HS-27A (cell line): ENCODE measurements at places on chromosomes 13 and 19.

DNA sequence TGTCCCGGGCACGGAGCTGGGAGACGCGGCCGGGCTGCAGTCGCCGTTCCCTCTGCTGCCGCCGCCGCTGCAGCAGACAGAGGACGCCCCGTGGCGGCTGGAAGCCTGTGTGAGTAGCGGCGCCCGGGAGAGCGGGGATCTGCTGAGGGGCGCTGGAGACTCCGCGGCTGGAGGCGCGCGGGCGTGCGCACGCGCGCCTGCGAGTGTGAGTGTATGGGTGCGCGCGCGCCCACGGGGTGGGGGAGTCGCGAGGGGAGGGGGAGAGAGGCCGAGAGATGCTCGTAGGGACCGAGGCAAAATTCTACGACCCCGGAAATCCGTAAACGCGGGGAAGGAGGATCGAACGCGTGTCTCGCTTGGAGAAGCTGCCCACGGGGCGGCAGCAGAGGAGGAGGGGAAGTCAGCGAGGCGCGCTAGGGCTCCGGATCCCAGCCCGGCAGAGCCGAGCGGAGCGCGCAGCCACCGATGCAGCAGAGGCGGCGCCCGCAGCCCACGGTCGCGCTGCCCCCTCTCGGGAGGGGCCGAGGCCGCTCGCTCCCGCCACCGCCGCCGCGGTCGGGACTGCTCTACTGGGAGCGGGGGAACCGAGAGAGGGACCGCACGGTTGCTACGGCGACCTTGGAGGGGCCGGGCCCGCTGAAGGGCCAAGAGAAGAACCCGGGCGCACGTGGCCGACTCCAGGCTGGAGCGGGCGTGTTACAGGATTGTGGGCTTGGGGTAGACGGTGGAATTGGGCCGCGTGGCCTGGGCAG lies at the start of gene ENOX1:
Gene ENOX1, minus strand, starts transcription at position 207 of the 752 bp plus-strand sequence.
- no peak for DNase-seq

GRCh38 chr13:51549050-51549449 lies 35.2 kb upstream of the WDFY2 start:
- DNase-seq = no peak

DNA sequence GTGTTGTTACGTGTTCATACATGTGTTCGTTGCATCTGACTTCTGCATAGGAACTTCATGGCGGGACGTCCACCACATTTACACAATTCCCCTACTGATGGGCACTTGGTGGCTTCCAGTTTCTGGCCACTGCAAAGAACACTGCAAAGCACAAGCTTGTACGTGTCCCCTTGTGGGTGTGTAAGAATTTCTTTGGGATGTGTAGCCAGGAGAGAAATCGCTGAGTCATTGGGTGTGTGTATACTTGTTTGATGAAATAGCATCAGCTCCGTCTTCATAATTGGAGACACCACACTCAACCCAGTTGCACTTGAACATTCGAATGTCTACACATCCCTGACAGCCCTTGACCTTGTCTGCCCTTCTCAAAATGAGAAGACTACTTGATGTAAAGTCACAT lies 19.2 kb downstream of the KLK5 start:
- DNase-seq = no peak

- DNase-seq = no peak
Observed at GRCh38 chr13:39530916-39531315, 72.1 kb downstream of the LHFPL6 start.

GRCh38 chr13:108120302-108120701 lies 95.0 kb downstream of the LIG4 start:
- DNase-seq = peak; percentile 11
